Stimulated activated CD4-positive, alpha-beta T cell treated with anti-CD3 and anti-CD28 coated beads, TNF-alpha, amount 100 ng/mL, for 4 hours (primary cell): ENCODE measurements at places on chromosomes 3 and 15.

DNA sequence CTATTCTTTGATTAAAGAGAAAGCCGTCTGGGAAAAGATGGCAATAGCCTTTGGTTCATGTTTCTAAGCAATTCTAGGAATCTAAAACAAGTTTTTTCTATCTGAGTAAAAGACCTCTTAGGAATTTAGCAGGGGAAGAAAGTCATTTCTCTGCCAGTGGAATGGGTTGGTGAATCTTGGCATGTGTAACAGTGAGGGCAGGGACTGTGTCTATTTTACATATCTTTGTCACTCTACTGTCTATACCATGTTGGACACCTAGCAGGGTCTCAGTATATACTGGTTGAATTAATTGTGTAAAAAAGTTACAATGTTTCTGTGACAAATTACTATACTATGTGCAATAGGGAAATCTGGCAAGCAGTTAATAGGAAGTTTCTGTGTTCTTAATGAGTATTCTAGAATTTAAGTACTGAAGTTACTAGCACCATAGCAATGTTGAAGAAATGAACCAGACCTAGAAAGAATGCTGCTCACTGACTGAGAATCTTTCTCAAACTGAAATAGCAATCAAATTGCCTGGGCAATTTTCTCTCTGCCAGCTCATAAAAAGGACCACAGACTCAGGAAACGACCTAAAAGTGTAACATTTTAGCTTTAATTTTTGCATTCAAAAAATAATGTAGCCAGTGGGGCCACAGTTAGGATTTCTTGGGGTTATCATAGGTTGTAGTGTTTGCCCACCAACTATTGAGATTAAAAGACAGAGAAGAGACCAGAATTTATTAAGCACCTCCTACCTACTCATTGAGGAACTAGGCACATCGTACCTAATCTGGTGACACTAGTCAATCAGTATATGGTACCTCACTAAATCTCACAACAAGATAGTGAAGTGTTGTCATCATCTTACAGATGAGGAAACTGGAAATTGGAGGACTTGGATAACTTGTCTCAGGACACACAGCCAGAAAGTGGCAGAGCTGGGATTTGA is 56.2 kb upstream of the LEKR1 start:
- DNase-seq: no peak

DNA sequence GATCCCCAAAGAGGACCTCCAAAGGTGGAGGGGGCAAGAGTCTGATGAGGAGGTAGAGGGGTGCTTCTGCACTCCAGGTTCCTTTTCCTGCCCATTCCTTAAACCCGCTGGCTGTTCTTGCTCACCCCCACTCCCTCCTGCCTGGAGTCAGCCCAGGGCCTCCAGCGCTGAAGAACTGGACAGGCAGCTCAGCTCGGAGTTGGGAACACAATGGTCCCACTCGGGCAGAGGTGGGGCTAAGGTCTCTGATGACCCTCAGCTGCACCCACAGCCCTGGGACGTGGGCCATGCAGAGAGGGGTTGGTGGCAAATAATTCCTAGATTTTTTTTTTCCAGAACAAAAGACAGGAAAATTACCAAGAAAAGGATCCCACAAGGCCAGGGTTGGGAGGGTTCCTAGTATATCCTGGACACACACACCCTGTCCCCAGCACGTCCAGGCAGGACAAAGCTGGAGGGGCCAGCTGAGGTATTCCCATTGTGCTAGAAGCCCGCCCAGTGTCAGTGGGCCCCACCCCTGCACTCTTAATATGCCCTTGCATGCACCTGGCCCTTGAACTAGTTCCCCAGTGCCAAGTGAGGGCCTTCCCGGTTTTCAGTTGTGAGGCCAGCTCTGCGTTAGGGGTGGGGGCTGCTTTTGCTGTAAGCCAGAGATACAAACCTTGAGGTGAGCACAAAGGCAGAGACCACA is 22.1 kb upstream of the IP6K2 start:
- no peak for DNase-seq

DNA sequence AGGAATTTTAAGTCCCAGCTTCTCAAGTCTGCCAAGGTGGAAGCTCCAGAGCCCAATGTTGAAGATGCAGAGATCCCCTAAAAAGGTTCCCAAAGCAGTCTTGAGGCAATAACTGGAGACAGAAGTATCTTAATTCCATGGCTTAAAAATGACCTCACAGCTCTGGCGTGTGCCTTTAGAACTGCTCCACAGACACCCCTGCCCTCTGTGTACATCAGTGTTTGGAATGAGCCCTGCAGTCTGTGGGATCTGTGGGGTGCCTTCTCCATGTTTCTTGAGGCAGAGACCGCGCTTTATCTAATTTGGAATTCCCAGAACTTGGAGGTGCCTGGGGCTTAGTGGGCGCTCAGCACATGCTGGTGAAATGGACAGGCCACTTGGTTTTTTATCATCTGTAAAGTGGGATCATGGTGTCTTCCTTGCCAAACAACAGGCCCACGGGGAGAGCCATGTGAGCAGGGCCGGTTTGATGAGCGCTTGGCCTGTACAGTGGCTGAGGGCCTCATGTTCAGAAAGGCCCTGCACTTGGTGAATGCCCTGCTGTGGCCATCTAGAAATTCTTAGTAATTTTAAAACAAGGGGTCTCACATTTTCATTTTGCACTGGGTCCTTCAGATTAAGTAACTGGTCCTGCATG is 7.1 kb downstream of the ITGA11 start:
- no peak for DNase-seq

GRCh38 chr15:89693091-89693490 is 2.5 kb downstream of the WDR93 start:
- DNase-seq: no peak

DNA sequence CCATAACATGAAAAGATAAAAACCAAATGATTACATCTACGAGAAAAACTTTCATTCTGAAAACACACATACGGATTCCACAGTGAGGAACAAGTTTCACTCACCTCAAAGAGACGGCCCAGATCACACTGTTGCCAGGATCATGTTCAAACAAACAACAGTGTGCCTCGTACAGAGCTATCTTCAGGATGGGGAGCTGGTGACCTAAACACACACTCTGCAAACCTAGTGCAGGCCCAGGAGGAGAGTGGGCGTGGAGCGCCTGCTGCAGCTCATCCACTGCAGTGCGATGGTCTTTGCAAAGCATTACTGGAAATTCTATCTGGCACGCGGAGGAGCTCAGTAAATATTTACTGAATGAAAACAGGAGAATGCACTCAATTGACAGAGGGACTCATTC is 38.5 kb downstream of the TAMM41 start:
- no peak for DNase-seq

GRCh38 chr15:42914728-42915497 is 5.7 kb downstream of the TTBK2 start:
- no peak for DNase-seq

- DNase-seq: no peak
These were observed 81.2 kb upstream of the THBS1 start for GRCh38 chr15:39499681-39500080.

DNA sequence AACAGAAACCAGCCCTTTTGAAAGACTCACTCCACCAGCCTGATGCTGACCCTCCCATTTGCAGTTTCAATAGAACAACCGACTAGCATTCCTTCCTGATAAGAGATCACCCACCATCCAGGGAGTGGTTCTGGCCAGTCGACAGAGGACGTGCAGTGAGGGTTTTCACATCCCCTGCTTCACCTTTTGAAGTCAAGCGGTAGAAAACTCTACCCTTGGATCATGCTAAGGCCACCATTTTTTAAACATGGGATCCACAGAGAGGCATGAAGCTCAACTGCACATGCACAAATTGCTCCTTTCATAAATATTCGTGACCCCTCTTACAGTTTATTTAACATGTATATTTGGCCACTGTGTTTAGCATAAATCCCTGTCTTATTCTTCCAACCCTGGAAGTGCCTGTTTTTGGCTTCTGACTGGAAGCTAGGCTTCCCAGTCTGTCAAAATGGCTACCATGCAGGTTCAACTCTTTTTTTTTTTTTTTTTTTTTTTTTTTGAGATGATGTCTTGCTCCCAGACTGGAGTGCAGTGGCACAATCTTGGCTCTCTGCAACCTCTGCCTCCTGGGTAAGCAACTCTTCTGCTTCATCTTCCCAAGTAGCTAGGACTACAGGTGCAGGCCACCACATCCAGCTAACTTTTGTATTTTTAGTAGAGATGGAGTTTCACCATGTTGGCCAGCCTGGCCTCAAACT is 1.0 kb upstream of the THUMPD3 start:
- DNase-seq: no peak
